NCI-H526 treated with DMSO at 0.1 percent for 48 hours (cell line): ENCODE measurements at places on chromosomes 12 and 14.

DNA sequence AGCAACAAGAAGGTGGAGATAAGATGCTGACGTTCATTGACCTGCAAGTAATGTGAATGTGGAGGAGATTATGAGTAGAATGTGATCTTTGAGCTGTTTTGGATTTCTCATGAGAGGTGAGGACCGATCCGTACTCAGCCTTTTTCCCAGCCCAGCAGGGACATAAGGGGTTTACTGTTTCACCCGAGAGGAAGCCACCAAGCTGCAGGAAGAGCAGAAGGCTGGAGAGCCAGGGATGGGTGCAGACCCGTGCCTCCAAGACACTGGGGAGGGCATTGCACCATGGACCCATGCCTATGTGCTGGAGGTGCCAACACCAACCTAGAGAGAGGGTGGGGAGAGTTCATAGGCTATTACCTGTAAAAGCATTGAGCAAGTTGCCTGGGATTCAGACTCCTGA, 206.0 kb upstream of the DIO3 start:
- no peak for DNase-seq

- no peak for DNase-seq
These were observed 64.0 kb upstream of the ARHGAP5 start for GRCh38 chr14:32013083-32013482.

DNA sequence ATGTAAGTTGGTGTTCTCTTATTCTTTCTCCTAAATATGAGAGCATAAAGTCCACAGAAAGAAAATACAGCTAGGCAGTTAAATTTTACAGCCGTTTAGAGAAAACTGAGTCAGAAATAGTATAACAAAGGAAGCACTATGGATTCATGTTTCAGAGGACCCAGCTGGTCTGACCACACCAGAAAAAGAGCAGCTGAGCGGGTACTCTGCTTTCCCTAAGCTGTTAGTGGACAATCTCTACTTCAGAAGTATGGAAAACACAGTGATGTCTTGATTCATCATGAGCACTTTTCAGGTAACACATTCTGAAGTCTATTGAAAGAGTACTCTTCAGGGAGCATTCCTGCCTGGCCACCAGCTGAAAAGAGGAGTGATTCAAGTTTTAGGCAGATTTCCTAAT, 12.4 kb downstream of the PPM1H start:
- DNase-seq = peak; percentile 83

DNA sequence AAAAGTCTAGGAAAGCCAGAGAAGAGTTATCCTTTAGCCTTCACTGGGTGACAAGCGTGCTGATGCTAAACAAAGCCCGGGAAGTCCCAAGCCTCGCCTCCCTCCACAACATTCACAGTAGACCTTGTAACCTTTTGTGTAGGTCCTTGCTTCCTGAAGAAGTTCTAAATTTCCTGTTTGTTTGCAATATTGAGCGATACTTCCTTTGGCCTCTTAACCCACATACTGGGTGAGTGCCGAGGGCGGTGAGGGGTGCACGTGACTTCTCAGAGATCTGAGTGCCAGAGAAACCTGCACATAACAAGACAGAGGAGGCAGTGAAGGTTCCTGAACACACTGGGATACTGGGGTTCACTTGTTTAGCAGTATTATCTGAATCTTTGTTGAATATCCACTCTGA, 134.3 kb downstream of the PLXNC1 start:
- no peak for DNase-seq

- DNase-seq = no peak
These were observed 18.2 kb downstream of the AK7 start for GRCh38 chr14:96410119-96410518.

DNA sequence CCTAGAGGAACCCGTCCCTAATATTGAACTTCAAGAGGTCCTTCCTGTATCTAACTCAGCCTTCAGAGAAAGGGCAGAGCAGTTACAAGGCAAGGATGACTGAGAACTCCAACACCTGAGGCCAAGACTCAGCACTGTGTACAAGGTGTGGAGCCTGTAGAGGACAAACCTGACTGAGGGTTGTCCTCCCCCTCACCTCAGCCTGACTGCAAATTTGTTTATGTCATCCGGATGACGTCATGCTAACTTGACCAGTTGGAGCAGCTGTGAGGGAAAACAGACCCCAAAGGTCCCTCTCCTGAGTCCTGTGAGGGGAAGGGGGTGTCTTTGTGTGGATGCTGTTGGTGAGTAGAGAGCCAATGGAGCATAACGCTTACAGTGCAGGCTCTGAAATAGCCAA, 4.3 kb downstream of the CRACR2A start:
- no peak for DNase-seq

DNA sequence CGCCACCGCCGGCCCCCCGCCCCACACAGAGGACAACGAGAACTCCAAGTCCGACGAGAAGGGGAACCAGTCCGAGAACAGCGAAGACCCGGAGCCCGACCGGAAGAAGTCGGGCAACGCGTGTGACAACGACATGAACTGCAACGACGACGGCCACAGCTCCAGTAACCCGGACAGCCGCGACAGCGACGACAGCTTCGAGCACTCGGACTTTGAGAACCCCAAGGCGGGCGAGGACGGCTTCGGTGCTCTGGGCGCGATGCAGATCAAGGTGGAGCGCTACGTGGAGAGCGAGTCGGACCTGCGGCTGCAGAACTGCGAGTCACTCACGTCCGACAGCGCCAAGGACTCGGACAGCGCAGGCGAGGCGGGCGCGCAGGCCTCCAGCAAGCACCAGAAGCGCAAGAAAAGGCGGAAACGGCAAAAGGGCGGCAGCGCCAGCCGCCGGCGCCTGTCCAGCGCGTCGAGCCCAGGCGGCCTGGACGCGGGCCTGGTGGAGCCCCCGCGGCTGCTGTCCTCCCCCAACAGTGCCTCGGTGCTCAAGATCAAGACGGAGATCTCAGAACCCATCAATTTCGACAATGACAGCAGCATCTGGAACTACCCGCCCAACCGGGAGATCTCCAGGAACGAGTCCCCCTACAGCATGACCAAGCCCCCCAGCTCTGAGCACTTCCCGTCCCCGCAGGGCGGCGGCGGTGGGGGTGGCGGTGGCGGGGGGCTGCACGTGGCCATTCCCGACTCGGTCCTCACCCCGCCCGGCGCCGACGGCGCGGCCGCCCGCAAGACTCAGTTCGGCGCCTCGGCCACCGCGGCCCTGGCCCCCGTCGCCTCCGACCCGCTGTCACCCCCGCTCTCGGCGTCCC, 150.9 kb downstream of the EGLN3 start:
- DNase-seq = no peak

DNA sequence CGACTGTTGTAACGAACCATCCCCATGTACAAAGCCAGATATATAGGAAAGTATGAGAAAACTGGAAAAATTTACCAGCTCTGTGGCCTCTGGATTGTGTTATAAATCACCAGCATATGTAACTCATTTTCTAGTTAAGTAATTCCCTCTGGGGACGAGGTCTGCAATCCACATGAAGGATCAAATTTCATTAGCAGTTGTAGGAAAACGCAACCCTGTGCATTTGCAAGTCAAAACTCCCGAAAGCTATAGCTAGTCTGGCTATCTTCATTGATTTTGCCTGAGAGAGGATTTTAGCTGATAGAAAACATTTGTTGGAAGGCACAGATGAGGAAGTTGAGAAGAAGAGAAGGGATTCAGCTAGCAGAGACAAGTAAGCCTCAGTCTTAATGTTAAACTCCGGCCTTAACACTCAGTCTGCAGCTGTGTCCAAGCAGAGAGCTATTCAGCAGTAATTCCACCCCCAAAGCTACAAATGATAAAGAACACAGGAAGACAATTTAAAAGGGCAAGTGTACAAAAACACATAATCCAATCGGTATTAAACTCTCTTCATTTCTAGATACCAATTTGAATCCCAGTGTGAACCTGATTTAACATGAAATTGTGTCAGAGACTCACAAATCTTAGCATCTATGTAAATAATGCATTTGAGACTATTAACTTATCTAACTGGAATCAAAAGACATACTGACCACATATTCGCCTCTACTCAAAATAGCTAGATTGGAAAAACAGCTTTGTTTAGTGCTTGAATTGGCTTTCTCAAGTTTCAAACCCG, 54.2 kb upstream of the CERS5 start:
- DNase-seq = peak; percentile 98

GRCh38 chr12:110693731-110694130, 4.8 kb upstream of the HVCN1 start:
- no peak for DNase-seq
